Pulmonary artery endothelial cell (primary cell): ENCODE measurements at places on chromosomes 1 and 21.

GRCh38 chr1:56321150-56321490, 258.2 kb downstream of the PLPP3 start:
- DNase-seq = no peak

DNA sequence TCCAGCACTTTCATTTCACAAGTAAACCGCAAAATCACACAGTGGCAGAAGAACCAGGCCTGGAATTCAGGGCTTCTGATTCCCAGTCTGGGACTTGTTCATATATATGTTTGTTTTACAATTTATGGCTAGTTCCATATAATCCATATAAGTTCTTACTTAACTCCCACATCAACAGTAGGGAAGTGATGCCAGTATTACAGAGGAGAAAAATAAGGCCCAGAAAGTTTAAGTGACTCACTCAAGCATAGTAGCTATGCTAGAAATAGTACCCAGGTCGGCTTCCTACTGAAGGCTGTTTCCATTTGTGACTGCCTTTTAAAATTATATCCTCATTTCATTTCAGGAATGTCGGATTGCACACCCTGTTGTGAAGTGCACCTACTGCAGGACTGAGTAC, 1.4 kb downstream of the FAM76A start:
- DNase-seq = no peak

DNA sequence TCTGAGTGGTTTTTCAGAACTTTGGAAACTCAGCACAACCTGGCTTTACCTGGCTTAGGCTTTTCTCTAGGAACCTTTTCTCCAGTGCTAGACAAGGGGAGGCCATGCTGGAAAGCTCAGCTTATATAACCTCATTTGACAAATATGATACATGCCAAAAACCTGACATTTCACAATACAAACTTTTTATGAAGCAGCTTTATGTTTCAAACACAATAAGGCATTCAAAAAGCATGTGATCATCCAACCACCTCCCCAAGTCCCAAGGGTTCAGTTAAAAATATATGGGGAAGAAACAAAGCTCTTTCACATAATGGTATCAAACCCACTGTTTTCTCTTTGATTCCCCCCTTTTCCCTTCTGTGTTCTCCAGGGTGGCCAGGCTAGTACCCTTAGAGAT, 63.7 kb downstream of the ZC3H11B start:
- no peak for DNase-seq

GRCh38 chr1:230248889-230249270, 177.3 kb downstream of the PGBD5 start:
- no peak for DNase-seq

GRCh38 chr21:34890724-34891612, 158.1 kb downstream of the RUNX1 start:
- DNase-seq = no peak

GRCh38 chr1:204059970-204060369, 12.9 kb upstream of the SOX13 start:
- DNase-seq = no peak

GRCh38 chr1:11842154-11843041, 5.2 kb downstream of the NPPA start:
- DNase-seq = peak; percentile 68

- no peak for DNase-seq
These were observed 2.2 kb downstream of the PIGV start for GRCh38 chr1:26789931-26790330.
